Central memory CD4-positive, alpha-beta T cell (primary cell): ENCODE measurements at places on chromosomes 12 and 14.

DNA sequence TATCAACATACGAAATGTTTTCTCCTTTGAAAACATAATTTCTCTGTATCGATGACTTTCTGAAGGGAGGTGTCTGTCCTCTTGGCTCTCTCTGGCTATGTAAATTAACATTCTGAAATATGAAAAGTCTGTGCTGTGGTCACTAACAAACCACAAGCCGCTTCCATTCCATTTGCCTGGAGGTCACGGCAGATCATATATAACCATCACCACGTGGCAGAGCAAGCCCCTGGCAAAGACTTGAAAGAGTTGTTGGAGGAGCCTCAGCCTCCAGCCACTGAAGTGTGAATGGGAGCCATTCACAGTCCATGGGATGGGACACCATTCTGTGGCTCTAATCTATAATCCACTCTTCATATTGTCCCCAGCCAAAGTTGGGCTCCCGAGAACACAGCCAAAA is 39.6 kb downstream of the CDKL1 start:
- no peak for DNase-seq

DNA sequence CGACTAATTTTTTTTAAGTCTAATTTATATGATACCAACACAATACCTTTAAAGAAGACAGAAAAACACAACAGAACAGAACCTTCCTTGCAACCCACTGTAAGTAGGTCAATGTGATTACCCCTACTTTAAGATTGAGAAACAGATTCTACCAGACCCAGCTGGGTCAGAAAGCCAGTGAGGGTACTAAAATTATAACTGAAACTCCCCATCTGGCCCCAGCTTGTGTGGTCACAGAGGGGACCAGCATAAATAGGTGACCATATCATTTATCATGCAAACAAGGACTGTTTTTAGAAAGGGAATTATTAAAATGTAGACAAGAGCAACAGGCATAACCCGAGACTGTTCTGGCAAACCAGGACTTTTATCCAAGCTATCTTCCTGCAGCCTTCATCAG is 30.1 kb upstream of the FRMD6 start:
- DNase-seq, result no peak

DNA sequence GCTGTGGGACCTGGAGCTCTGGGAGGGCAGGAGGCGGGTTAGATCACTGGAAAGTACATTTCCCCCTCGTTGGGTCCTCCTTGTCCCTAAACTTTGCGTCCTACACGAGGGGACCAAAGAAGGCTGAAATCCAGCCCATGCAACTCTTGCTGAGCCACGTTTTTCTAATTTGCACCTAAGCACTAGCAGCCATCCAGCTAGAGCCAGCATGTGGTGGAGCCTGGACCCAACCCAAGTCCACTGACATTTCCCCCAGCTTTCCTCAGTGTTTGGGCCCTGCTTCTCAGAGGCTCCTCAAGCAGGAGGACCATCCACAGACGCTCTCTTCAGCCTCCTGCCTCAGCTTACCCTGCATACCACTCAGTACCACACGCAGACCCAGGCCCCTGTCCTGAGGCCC is 49.7 kb downstream of the TSPAN11 start:
- DNase-seq, result no peak

- no peak for DNase-seq
These were observed 34.7 kb downstream of the COX8C start for GRCh38 chr14:93381644-93382043.

DNA sequence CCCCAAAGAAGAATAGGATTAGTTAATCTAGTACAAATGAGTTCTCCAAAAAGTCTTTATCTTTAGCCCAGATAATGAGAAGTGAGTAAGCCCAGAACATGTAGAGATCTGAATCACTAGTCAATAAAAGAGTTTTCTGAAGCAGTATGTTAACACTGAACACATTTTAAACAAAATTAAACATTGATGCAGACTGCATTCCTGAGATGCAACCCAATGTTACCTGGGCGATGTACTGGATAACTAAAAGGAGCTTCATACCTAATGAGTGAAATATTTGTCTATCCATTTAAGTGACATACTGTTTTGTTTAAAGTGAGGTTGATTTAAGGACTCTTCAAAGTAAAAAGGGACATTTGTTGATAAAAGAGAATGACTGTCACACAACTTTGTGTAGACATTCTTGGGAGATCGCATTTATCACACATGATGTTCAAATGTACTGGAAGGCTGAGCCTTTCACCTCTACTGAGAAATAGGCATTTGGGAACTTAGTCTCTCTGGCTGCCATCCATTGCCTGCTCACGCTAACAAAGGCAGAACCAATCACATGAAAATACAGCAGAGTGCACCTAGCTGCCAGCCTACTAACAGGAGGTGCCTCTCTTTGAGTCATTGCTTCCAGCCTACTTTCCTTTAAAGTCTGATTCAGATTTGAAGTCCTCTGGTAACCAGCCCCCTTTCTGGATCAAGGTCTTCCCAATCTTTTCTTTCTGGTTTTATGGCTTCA is 287.7 kb downstream of the BTG1 start:
- DNase-seq, result no peak

DNA sequence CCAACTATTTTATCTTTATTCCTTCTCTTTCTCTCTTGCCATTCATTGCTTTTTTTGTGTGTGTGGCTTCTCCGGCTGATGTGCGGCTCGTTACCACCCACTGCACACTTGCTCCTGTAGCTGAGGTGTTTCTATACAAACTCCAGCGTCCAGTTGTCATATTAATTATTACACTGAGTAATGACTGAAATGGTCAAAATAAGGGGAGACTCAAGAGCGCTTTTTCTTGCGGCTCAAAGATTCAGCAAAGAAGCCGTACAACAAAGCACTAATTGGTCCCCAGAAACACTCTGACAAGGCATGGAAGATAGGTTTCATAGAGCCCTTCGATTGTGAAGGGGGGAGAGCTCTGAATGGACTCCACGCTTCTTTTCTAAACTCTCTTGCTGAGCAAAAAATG is 5.6 kb upstream of the ASCL1 start:
- no peak for DNase-seq

DNA sequence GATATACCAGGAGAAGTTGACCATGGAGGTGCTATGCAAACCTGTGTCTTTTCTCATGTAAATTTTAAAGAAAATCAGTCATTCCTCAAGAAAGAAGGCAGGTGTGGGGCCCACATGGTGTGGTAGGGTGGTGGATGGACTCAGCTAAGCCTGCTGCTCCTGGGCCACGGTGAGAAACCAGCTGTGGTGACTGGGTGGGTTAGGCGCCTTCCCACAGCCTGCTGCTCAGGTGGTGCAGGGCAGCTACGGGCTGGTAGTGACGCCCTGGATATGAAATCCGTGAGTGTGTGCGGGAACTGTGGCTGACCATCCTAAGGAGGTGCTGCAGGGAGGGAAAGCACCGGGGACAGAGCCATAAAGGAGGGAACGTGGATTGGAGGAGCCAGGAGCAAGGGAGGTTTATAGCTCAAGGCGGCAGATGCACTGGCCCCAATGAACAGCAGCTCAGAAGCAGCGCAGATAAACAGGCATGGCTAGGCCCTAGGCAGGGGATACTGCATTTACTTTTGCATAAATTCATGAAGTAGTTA is 408.8 kb downstream of the FUT8 start:
- no peak for DNase-seq

DNA sequence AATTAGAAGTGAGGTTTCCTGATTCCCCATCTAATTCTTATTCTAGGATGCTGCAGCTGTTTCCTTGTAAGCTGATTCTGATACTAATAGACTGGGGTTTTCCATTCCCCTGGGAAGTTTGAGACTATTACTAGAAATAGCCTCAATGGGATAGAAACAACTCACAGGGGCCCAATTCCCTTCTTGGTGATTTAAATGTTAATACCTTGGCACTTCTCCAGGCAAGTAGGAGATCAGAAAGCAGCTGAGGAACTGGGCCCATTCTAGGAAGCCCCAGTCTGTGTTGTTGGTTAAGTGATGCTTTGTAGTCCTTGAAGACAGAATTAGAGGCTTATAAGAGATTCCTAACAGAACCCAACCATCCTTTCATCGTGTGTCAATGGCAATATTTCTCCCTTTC is 407.0 kb upstream of the SEL1L start:
- DNase-seq, result no peak

DNA sequence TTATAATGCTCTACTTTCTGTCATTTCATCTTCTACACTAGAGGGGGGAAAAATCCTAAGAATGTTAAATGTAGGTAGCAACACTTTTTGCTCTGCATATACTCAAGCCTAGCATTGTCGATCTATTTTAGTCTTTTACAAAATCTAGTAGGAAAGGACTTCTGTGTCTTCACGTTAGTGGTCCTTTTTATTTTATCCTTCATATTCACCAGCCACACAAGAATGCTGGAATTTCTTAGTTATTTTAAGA is 253.0 kb upstream of the FLRT2 start:
- DNase-seq, result no peak

- no peak for DNase-seq
These were observed 204.8 kb downstream of the NUAK1 start for GRCh38 chr12:105933671-105934665.

DNA sequence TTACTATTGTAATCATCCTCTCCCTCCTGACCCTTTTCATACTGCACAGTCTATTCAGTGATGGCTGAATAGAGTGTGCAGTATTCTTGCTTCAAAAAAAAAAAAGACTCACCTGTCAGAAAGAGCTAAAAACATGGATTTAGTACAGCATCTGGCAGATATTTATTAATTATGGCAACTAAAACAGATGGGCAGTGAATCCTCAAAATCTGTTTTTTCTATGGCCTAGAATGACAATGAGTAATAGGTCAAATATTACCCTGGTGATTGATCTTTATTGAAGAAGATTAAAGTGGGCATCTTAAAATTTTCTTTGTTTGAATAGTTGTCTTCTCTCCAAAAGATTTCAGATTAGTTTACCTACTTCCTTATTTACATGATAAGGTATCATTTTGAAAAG is 543.6 kb downstream of the FOXG1 start:
- DNase-seq, result no peak

GRCh38 chr12:108516511-108517275 is 1.6 kb downstream of the FICD start:
- DNase-seq, result no peak

GRCh38 chr12:124299628-124300388 is 4.9 kb downstream of the RFLNA start:
- DNase-seq, result no peak

- DNase-seq, result no peak
These were observed 15.6 kb downstream of the BCL2L14 start for GRCh38 chr12:12086362-12086761.

- no peak for DNase-seq
These were observed 168.4 kb upstream of the EGLN3 start for GRCh38 chr14:34119107-34119858.

DNA sequence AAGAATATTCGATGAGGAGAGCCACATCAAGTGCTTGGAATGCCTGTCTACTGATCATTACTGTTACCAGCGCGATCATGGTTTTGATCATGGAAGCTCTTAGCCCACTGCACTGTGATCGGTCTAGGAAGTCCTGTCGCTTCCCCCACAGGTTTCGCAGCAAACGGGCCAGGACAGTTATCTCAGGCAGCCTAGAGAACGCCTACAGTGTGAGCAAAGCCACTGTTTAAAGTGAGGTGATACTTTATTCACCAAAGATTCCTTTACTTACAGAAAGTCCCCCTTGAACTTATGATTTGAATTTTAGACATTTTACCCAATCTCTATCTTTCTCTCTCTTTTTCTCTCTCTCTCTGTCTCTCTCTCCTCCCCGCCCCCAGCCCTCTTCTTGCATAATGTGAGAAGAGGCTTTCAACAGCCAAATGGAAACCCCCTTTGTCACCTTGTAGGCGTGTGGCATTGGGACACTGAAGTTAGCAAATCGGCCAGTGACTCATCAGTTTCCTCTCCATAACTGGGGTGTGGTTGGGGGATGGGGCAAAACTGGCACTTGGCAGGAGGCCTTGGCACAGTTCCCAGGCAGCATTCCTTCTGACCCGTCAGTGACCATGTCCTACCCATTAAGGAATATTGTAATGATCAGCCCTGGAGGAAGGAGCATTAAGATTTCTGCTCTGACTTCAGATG is 214.8 kb downstream of the CHST11 start:
- peak; percentile 62 for DNase-seq
